ENCODE measurements at places on chromosomes 1 and 21.

DNA sequence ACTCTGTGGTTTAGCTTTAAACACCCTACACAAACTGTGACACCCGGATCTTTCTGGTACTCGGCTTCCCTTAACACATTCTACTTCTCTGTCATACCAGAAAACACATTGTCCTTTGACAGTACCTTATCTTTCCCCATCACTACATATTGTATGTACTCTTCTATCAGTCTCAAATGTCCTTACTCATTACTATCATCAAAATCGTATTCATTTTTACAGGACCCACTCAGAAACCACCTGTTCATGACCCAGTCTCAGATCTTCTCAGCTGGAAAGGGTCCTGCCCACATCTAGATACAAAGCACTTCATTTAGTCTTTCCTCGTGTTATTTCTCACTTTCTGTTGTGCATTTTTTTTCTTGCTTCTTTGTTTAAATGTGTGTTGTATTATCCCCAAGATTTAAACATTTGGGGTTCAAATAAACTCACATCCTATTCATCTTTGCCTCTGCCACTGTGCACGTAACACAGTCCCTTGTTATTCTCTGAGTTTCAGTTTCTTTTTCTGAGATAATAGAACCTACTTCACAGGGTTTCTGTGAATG lies 27.7 kb downstream of the CD34 start:
- DNase-seq, result no peak

GRCh38 chr1:3599286-3599811 lies 12.0 kb downstream of the MEGF6 start:
- DNase-seq, result no peak

- no peak for DNase-seq
Observed at GRCh38 chr1:229945795-229946194, 121.2 kb upstream of the GALNT2 start.

DNA sequence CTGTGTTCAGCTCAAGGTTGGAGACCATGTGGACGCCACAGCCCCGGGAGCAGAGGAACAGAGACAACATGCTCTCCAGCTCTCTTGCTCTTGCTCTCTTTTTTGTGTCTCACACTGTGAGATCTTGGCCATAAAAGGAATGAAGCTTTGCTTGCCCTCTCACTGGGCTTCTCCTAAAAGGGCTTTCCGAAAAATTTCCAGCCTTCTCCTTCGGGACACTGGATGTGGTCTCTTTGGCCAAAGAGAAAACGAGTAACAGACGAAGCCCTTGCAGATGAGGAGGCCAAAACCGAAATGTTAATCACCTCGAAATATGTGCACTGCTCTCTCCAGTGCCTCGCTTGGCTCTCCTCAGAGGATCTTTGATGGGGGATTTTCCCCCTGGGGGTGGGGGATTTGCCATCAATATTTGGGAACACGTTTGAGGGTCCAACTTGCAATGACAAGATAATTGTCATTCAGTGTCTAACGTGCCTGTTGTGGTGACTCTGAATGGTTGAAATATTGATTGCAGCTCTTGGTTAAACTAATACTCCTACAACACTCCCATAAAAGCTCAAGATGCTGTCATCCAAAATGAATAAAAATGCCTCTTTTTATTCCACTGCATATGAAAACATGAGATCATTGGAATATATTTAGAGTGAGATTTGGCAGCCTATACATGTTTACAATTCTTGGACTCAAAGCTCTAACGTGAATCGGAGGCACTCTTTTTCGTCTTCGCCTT lies 68.6 kb upstream of the ANGPTL1 start:
- DNase-seq, result peak; percentile 7

DNA sequence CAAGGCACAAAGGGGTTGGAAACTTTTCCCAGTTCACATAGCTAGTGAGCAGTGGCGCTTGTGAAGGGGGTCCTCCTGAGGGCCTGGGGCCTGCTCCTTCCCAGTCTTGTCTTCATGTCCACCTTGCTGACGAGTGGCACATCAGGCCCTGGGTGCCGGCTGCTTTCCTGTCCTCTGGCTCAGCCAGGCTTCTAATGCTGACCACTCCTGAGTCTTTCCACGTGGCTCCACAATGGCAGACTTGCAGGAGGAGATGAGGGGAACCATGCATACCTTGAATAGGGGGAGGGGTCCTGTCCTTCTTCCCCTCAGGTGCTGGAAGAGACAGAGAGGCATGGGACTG lies 38.7 kb downstream of the MAPKAPK2 start:
- DNase-seq, result no peak

GRCh38 chr1:30793209-30793608 lies 35.6 kb upstream of the LAPTM5 start:
- DNase-seq, result no peak

GRCh38 chr21:43603233-43603626 lies 56.1 kb downstream of the HSF2BP start:
- DNase-seq, result no peak

DNA sequence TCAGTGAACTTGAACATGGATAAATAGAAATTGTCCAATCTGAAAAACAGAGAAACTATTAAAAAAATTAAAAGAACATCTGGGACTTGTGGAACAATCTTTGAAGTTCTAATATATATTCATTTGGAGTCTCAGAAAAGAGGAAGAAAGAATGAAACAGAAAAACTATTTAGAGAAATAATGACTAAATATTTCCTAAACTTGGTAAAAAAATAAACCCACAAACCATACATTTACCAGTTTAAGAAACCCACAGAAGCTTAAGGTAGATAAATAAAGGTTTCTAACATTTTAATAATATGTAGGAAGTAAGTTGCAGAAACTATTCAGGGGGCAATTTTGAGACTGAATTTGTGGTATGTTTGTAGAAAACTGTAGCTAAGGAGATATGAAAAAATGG lies 437.8 kb downstream of the PTBP2 start:
- DNase-seq, result no peak

Measured in H7 (cell line).